ENCODE measurements at places on chromosomes 3 and 15. TPM values are rescaled to one million over a fixed set of nuclear protein-coding genes. Genes with fewer than 3 reads are reported as not detected.

DNA sequence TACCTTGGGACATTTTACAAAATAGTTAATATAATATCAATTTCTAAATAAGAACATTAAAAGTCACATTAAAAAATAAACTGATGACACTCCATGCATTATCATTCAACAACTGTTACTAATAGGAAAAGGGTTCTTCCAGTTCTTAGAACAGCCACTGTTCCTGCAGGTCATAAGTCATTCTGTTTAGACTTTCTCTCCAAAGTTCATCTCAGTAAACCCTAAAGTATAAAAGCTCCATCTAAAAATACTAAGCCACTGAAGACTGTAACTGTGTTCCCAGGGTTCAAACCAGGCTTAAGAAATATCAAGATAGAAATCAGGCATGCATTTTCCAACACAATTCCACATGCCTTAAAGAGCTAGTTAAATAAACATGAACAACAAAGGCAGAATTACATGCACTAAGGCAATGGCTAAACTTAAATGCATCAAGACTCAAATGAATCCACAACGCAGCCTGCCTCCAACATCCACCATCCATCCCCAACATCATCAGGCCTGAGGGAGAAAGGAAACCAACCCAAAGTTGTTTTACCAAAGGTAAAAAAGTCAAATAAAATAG, 46.2 kb downstream of the DMXL2 start:
- DNase-seq, result no peak
- no peaks in the 10 kb centered on the region for H3K36me3 ChIP-seq
- H3K4me1 ChIP-seq, result peaks cover 10% of the 10 kb centered on the region
- H3K27ac ChIP-seq, result peak overlapping the region; percentile 23
- no peaks in the 10 kb centered on the region for H3K27me3 ChIP-seq
- H3K4me3 ChIP-seq, result no peak overlapping the region

GRCh38 chr3:174775603-174776002, 83.5 kb upstream of the NAALADL2 start:
- H3K4me1 ChIP-seq, result no peaks in the 10 kb centered on the region
- H3K36me3 ChIP-seq, result no peaks in the 10 kb centered on the region
- no peak for DNase-seq
- no peak overlapping the region for H3K27ac ChIP-seq
- no peak overlapping the region for H3K4me3 ChIP-seq

GRCh38 chr15:63699101-63699785, 102.1 kb downstream of the FBXL22 start:
- peaks cover 36% of the 10 kb centered on the region for H3K36me3 ChIP-seq
- H3K27ac ChIP-seq, result no peak overlapping the region
- H3K4me1 ChIP-seq, result no peaks in the 10 kb centered on the region
- H3K4me3 ChIP-seq, result no peak overlapping the region
- no peak for DNase-seq
- H3K27me3 ChIP-seq, result no peaks in the 10 kb centered on the region

DNA sequence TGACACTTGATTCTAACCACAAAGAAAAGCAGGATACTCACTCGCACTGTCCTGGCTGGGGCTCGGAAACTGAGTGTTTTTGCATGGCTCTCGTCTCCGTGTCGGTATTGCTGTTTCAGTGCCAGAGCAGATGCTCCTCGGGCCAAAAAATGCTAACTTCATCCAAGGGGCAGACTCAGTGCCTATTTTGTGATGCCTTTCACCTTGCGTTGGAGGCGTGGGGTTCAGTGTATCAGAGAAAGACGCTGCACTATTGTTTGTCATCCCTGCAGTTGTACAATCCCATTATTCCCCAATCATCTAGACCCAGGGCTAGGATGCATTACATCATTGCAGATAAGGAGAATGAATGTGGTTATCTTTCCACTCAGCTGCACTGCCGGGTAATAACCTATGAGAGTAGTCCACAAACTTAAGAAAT, 1.4 kb downstream of the CACNA2D3 start:
- H3K27me3 ChIP-seq, result no peaks in the 10 kb centered on the region
- DNase-seq, result no peak
- no peak overlapping the region for H3K27ac ChIP-seq

DNA sequence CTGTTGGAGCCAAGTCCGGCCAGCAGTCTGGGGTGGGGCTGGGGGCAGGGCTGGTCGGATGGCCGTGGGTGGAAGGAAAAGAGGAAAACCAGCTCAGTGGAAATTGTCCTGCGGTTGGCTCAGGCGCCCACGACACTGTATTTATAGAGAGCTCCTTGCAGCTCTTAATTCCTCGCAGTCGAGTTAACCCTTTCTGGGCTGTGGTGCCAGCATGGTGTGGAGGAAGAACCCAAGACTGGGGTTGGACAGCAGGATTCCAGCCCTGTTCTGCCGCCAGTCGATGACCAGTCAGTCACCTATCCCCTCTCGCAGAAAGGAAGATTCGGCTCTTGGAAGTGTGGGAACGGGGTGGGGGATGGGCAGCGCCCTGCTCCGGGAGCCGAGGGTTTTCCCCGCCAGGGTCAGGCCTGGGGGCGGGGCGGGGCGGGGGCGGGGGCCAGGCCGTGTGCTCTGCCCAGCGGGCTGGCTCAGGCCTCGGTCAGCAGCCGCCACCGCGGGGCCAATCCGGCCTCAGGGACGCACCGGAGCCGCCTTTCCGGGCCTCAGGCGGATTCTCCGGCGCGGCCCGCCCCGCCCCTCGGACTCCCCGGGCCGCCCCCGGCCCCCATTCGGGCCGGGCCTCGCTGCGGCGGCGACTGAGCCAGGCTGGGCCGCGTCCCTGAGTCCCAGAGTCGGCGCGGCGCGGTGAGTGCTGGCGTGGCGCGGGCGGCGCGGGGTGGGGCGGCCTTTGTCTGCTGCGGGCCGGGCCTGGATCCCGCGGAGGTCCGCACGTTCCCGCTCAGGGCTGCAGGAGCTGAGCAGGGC, at the start of gene CD276:
Gene CD276, plus strand, starts transcription at position 607 of the 804 bp plus-strand sequence. CDS start 15,257 bp downstream, outside the sequence.
- DNase-seq, result peak; percentile 95
- no peaks in the 10 kb centered on the region for H3K36me3 ChIP-seq
- peaks cover 52% of the 10 kb centered on the region for H3K4me1 ChIP-seq
- no peaks in the 10 kb centered on the region for H3K27me3 ChIP-seq

- no peak overlapping the region for H3K4me3 ChIP-seq
- DNase-seq, result no peak
- no peaks in the 10 kb centered on the region for H3K27me3 ChIP-seq
- no peak overlapping the region for H3K27ac ChIP-seq
Observed at GRCh38 chr3:183324083-183324482, 71.0 kb downstream of the B3GNT5 start.

DNA sequence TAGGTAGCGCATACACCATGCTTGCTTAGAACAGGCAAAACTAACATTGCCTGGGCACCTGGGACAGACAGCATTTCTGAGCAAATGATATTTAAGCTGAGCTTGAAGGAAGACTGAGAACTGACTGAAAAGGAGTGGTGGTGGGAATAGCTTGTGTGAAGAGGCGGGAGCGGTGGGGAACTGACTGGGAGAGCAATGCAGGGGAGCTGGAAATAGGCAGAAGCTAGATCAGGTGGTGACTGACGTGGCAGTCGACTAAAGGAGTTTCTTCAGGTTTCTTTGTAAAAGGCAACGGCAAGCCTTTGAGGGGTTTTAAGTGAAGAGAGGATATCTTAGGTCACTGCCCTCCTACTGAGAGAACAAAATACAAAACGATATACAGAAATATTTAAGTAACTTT, 61.8 kb downstream of the NEO1 start:
- H3K27me3 ChIP-seq, result no peaks in the 10 kb centered on the region
- H3K36me3 ChIP-seq, result peaks cover 3% of the 10 kb centered on the region
- DNase-seq, result no peak
- no peaks in the 10 kb centered on the region for H3K4me1 ChIP-seq
- H3K27ac ChIP-seq, result no peak overlapping the region

- DNase-seq, result no peak
- no peaks in the 10 kb centered on the region for H3K4me1 ChIP-seq
- H3K4me3 ChIP-seq, result no peak overlapping the region
- no peaks in the 10 kb centered on the region for H3K27me3 ChIP-seq
- no peaks in the 10 kb centered on the region for H3K36me3 ChIP-seq
Observed at GRCh38 chr15:68442041-68442440, 10.1 kb upstream of the ITGA11 start.

DNA sequence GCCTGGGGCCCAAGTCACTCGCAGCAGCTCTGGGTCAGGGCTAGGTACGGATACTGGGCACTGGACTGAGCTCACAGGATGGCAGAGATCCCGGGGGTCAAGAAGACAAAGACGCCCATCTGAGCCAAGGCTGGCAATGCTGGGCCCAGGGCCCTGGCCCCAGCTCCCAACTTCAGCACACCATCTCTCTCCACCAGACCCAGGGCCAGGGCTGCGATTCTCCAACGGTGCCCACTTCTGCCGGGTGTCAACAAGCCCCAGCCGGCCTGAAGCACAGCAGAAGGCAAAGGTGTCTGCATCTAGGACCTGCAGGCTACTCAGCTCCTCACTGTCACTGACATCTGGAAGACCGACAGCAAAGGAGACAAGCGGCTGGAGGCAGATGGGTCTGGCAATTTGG, 8.6 kb downstream of the WDR73 start:
- no peak overlapping the region for H3K27ac ChIP-seq
- peaks cover 89% of the 10 kb centered on the region for H3K36me3 ChIP-seq
- H3K4me3 ChIP-seq, result no peak overlapping the region
- no peak for DNase-seq
- no peaks in the 10 kb centered on the region for H3K27me3 ChIP-seq

The CCR3 gene
- not detected for total RNA-seq

The AHSG gene
- not detected for total RNA-seq

The ANKRD34C gene
- total RNA-seq, result not detected

The ABCF3 gene
- 65.7 TPM for total RNA-seq

The SHQ1 gene
- total RNA-seq, result 17.9 TPM

The MASP1 gene
- total RNA-seq, result 0.22 TPM

The VILL gene
- 41.9 TPM for total RNA-seq

The ITPKA gene
- not detected for total RNA-seq

The HAUS2 gene
- total RNA-seq, result 30.4 TPM

The FES gene
- 33.4 TPM for total RNA-seq

Data from upper lobe of left lung (tissue), 6 donors.